ENCODE measurements at places on chromosomes 1 and 21.

DNA sequence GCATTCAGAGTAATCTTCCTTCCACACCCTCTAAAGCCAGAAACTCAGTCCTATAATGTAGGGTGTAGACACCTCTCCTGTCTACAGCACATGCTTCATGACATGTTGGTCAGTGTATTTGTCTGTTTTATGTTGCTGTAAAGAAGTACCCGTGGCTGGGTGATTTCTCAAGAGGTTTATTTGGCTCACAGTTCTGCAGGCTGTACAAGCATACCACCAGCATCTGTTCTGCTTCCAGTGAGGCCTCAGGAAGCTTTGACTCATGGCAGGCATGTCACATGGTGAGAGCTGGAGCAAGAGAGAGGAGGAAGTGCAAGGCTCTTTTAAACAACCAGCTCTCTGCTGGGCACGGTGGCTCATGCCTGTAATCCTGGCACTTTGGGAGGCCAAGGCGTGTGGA is 12.1 kb downstream of the PLOD1 start:
- no peak for DNase-seq

DNA sequence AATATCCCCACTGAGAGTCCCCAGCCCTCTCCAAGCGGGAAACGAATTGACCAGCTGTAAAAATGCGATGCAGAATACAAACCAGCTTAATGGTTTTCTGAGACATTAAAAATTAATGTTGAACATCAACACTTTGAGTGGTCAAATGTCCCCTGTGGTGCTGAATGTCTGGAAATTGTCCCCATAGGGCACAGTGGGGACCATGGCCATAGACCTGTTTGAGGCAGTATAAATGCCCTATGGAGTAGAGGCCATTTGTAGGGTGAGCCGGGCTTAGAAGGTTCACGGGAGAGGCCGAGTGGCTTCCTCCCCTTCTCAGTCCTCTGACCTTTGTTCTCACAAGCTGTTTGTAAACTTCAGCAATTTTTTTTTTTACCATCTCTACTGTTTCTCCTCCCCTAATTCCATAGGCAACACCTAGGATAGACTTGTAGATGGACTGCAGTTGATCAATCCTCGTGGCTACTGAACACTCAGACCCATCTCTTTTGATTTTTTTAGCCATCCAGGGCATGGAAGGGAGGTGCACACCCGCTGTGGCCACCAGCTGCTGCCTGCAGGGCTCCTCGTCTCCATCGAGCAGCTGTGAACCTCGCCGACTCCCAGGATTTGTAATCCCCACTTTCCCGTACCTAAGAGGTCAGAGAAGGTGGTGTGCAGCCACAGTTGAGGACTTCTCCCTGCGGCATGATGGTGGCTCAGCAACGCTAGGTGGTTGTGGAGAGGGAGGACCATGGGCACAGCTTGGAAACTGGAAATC is 41.0 kb downstream of the KAZN start:
- DNase-seq: no peak

DNA sequence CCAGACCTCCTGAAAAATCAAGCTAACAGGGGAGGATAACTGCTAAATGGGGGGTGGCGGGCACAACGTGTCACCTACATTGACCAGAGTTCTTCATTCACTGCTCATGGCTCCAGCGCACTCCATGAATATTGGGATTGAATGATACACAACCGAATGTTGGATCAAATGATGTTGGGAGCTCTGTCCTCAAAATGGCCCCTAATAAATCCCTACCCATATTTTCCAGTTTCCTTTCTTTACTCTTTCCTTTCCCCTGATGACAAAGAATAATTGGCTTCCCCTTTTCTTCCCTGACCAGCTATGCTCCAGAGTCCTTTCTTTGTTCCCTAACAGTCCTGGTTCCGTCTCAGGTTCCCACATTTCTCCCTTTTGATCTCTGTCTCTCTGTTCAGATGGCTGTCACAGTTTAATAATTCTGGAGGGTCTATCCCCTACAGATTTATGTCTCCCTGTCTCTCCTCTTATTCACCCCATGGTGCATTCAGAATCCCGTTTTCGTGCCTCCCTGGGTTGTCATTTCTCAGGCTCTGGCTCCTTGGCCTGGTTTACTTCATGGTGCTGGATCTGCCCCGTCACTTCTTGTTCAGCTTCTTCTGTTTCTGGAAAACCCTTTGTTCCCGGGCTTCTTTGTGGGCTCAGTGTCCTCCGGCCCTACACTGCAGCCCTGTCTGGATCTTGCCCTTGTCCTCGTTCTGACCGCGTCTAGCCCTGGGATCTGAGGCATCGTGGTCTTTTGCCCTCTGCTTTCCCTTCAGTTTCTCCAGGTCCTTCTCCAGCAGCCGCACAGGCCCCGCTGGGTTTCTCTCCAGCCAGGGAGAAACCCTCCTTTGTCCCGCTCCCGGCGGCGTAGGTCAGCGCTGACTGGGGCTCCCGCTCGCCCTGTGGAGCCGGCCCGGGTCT is 78.3 kb downstream of the NDUFS5 start:
- no peak for DNase-seq

- DNase-seq: no peak
Measured at GRCh38 chr1:177301425-177302124, 130.8 kb downstream of the BRINP2 start.

GRCh38 chr1:172431721-172432192 is 11.3 kb downstream of the C1orf105 start:
- no peak for DNase-seq

DNA sequence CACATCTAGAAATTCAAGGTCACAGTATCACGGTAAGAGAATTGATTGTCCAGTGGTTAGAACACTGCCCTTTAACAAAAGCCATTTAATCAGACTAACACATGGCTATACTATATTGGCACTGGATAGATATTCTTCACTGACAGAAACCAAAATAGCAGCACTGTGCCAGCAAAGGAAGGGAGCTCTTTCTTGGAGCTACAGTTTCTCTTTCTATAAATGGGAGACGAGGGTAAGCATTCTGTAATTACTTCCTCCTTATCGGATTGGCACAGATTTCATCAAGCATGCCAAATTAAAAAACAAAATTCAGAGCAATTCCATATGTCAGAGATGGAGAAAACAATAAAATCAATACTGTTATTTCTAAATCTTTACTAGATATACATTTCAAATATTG is 115.7 kb upstream of the CACYBP start:
- DNase-seq: no peak
